ENCODE measurements at places on chromosomes 4 and X. TPM values are rescaled to one million over a fixed set of nuclear protein-coding genes. Genes with fewer than 3 reads are reported as not detected.

CENPC gene
- 9.3 TPM for total RNA-seq

USP27X gene
- total RNA-seq = 3.9 TPM

SSX3 gene
- not detected for total RNA-seq

SPANXD gene
- total RNA-seq = not detected

SULT1B1 gene
- 1.5 TPM for total RNA-seq

SPANXC gene
- total RNA-seq = not detected

ACE2 gene
- 0.20 TPM for total RNA-seq

PDE5A gene
- total RNA-seq = 90.4 TPM

SLC9B1 gene
- total RNA-seq = 0.76 TPM

WAS gene
- total RNA-seq = 0.13 TPM

All from smooth muscle cell of the pulmonary artery (primary cell).